Stimulated activated CD4-positive, alpha-beta T cell treated with anti-CD3 and anti-CD28 coated beads, Interleukin-12 subunit alpha, Interleukin-12 subunit beta, amount 100 ng/mL, for 4 hours (primary cell): ENCODE measurements at places on chromosomes 5 and 9.

- no peak for DNase-seq
These were observed 39.4 kb downstream of the ZSWIM6 start for GRCh38 chr5:61371474-61371873.

DNA sequence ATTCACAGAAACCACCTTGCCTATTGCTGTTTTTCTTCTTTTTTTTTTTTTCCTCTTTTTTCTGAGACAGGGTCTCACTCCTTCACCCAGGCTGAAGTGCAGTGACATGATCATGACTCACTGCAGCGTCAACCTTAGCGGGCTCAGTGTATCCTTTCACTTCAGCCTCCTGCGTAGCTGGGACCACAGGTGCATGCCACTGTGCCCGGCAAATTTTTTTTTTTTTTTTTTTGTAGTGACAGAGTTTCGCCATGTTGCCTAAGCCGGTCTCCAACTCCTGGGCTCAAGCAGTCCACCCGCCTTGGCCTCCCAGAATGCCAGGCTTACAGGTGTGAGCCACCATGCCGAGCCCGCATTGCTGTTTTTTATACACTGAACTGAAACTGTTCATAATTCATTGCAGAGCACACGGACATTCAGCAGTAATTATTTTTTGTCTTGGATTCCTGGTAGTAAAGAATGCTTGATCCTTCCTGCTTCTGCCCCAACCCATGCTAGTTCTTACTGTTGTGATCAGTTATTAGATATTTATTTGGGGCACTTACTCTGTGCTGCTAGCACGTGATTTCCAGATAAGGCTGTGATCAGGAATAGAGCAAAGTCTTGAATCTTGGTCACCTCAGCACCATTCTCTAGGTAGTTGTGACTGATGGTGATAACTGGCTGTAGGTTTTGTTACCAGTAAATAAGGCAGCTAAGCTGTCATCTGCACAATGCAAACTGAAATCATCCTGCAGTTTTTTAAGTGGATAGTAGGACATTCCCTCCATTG, 14.0 kb downstream of the MAP3K1 start:
- DNase-seq, result peak; percentile 51

DNA sequence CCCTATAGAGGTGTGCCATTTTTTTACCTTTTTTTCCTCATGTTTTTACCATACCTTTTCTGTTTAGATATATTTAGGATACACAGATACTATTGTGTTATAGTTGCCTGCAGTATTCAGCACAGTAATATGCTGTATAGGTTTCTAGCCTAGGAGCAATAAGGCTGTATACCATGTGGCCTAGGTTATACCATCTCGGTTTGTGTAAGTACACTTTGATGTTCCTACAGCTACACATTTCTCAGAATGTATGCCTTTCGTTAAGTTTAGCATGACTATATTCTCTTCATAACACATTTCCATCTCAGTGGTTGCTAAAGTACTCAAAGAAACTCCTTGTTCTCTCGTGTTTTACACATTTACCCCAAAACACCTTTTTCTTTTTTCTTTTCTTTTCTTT, 23.0 kb downstream of the UBE2D2 start:
- DNase-seq, result no peak

- no peak for DNase-seq
These were observed 273.3 kb downstream of the AOPEP start for GRCh38 chr9:94999832-95000231.

GRCh38 chr9:12785260-12785770, 10.5 kb downstream of the LURAP1L start:
- DNase-seq, result no peak

GRCh38 chr5:134969166-134969565, 1.5 kb downstream of the CATSPER3 start:
- no peak for DNase-seq

GRCh38 chr9:84781931-84782866, 112.7 kb downstream of the NTRK2 start:
- DNase-seq, result no peak

DNA sequence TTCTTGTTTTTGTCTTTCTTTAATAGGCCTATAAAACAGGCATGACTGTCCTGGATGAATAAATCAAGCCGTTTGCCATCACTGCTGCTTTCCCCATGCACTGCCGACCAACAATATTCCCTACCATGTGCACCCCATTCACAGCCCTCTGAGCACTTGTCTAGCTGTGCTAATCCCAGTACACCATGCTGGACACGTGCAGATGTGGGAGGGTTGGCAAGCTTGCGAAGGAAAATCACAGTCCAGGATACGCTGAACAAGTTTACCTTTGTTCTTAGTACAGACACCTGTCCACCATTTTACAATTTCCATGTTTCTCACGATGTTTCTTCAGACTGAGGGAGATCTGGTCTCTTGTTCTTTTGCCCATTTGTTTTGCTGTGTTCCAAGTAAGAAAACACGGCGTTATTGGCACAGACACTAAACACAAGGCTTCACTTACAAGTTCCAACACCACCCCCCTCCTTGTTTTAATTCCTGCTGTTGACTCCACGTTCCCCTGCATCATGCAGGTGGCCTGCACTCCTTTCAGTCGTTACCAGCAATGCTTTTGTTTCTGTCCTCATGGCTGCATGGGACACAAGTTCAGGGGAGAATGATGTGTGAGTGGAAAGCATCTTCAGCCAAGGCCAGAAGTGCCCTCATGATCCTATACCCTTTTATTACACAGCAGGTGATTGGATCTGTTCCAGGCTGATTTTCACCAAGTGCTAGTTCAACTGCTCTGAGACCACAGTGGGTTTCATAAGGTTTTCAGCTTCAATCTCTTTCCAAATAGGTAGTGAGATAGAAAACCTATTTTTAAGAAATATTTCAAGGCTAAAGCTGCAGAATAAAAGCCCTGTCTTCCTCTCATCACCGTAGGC, 608.9 kb downstream of the IRX1 start:
- DNase-seq, result no peak

DNA sequence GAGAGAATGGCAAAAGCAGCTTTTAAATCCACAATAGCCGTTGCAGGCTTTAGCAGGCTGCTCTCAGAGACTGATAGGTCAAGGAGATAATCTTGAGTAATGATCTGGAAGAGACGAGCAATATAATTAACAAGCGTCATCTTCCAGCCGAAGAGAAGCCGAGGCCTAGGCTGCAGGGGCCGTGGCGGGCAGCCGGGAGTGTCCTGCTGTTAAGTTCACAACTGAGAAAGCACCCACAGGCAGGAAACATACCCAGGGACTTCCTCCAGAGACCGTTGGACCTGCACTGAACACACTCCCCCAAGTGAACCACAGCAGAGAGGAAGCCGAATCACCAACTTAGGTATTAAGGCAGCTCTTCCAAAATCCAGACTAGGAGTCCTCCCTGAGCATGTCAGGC, 182.3 kb downstream of the IRX2 start:
- no peak for DNase-seq

DNA sequence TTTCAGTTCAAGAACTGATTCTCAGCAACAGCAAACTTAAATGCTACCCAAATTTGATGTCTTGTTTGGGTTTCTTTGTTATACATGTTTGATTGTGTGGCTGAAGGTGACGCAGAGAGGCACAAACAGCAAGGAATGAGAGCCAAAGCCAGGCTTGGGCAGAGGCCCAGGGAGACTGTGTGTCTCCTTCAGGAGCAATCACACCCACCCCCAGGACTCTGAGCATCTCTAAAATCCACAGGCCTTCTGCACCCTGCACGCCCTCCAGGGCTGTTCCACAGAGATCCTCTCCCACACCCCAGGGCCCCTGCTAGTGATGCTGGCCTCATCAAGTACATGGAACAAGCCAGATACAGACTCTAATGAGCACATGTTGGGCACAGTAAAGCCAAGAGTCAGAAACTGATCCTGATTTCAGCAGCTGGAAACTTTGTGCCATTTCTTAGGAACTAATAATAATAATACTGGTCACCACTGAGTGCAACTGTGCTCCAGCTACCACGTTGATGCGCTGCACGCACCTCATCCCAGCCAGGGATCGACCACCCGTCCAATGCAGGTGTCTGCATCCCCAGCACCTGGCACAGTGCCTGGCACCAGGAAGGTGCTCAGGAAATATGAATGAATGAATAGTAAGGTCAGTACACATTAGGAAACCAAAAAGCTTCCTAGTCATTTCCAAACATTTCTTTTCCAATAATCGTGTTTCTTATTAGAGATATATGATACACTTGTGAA, 54.6 kb upstream of the TCF7 start:
- DNase-seq, result no peak

- no peak for DNase-seq
These were observed 29.3 kb downstream of the MARVELD2 start for GRCh38 chr5:69444127-69444754.

DNA sequence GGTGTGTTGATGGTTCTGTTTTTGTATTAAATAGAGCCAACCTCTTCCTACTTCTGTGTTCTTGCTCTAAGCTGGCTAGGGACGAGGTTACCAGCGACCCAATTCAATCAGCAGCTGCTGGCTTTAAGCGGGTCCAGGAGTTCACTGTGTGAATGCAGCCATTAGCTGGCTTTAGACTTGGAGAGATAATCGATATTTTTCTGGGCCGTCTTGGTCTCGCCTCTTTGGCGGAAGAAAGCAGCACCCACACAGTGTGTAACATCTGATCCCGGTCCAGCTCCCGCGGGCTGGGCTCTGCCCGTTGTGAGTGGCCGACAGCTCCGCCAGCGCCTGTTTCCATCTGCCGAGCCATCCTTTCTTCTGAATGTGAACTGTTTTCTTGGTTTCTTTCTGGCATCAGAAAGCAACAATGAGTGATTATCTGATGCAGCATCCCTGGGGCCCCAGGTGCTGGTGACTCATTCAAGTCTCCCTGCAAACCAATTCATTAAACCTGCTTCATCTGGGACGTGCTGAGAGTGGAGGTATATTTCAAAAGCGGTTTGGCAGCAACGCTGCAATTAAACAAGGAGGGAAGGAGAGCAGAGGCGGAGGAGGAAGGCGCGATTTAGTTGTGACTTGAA, 90.8 kb upstream of the IRX4 start:
- no peak for DNase-seq

- DNase-seq, result no peak
These were observed 2.6 kb downstream of the SLC31A1 start for GRCh38 chr9:113223963-113224362.

DNA sequence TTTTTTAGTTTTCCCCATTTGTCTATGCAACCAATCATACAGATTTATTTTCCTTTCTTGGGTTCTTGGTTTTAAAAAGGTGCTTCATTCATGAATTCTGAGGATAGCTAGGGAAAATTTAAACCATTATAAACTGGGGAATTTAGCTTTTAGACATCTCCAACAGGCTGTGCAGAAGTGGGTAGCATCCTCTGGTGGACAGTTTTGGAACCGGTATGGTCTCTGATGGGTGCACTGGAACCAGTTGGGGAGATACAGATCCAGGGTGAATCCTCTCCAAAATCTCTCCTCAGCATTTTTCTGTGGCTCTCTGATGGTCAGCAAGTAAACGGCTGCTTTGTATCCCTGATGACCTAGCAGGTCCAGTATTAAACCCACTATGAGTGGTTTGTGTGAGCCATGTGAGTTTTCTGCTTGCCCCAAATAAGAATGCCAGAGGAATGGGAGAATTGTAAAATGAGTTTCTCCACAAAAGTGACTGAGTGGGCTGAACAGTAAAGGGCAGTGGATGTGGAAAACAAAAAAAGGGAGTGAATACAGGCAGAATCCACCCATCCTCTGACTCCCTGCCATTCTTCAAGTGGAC, 9.1 kb upstream of the DNAJC25 start:
- DNase-seq, result peak; percentile 37

- DNase-seq, result no peak
These were observed 315.5 kb downstream of the SEMA5A start for GRCh38 chr5:9230355-9230754.

DNA sequence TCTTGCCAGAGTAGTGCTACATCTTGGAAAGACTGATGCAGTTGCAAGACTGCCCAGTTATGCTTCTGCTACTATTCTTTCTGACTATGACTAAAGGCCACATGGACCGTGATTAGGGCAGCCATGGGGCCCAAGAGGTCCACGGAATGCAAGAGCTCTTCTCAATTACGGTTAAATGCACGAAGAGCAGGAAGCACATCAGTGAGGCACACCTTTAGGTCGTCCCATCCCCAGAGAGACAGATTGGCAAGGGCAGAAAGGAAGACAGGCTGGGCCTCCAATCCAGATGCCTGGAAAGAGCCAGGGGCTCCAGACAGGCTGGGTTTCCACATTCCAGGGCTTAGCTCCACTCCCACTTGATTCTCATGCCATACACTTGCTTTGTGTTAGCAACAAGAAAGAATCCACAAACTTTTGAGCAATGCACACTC, 132.3 kb upstream of the SLIT3 start:
- no peak for DNase-seq

DNA sequence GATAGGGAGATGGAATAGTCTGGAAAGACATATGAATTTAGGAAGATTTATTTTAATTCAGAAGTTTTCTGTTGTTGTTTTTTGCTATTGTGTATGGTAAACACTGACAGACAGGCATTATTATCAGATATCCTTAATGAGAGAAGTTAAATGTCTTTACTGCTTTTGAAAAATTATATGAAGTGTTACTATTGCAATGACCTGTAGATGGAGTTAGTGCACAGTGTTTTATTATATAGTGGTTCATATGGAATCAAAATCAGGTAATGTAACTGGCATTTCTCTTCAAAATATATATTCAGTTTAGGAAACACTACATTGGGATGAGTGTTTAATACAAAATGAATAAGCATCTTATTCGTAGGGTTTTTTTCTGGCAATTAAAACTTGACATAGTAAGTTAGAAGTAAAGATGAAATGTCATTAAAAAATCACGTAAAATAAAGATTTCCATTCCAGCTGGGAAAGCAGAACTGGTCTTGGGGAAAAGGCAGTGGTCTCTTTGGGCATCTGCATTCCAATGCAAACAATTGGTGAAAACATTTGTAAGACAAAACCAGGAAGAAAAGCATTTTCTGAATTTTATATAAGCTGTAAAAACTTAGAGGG, 3.9 kb downstream of the GABRA1 start:
- DNase-seq, result no peak

DNA sequence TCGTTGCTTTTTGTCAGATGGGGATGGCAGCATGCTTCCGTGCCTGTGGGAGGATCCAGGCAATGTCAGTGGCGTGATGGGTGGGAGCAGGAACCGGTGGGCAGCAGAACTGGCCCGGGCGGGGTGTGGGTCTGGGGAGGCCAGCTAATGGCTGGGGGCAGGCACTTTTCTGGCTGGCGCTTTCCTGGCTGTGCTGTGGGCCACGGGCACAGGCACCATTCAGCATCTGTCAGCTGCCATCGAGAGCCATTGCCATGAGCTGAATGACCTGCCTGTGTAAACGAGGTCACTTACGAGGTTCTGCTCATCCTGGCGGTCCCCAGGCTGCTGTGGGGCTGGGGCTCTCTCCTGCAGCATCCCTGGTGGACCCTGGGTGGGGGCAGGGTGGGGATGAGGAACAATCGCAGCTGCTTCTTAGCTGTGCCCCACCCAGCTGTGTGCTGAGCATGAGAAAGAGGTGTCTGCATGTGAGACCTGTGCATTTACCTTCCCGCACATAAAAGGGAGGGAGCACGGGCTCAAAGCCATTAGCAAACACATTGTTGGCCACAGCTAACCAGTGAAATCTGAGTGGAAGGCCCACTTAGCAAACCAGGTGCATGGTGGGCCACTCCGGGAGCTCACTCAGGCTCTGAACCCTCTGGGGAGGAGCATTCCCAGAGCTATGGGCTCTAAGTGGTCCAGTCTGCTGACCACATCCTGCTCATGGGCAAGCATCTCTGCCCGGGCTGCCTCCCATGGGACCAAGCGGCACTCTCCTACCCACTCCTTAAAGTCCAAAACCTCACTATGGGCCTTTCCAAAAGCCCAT, 41.3 kb upstream of the OLFM1 start:
- DNase-seq, result no peak

GRCh38 chr5:118863345-118863744, 125.0 kb downstream of the DTWD2 start:
- no peak for DNase-seq
